ENCODE measurements at places on chromosomes 2 and 18.

DNA sequence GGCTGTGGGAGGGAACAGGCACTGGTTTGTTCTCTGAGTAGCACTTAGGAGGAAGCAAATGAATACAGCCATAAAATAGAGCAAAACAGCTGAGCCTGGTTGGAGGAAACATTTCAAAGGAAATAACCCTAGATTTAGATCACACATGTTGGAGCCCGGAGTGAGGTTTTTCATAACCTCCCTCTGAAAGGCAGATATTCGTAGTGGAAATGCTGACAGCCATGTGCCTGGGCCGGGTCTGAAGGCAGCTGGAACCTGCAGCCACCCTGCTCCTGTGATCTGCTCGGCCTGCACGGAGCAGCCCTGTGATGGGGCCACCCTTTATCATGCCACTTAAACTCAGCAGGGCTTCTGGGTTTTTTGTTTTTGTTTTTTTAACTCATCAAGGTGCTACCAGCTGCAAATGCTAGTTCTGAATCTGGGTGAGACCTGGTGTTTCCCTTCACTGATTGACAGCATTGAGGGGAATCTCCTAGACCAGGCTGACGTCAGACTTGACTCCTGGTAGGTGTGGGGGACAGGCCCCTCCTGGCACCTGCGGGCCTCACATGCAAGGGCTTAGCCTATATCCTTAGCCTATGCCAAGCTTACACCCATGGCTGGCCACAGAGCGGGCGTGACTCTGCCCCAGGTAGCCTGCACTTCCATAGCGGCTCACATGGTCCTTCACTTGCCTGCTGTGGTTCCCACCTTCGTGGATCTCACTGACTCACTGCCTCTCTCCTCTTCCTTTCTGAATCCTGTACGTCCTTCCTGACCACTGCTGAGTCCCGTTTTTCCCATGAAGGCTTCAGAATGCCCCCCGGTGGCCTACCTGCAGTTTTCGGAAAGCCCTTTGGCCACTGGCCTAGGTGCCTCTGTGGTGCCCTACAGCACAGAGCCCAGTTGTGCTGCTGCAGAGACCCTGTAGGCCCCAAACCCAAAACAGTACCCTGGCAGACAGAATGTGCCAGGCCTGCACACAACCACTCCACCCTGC is 217.3 kb downstream of the SEPTIN10 start:
- no peak for DNase-seq

DNA sequence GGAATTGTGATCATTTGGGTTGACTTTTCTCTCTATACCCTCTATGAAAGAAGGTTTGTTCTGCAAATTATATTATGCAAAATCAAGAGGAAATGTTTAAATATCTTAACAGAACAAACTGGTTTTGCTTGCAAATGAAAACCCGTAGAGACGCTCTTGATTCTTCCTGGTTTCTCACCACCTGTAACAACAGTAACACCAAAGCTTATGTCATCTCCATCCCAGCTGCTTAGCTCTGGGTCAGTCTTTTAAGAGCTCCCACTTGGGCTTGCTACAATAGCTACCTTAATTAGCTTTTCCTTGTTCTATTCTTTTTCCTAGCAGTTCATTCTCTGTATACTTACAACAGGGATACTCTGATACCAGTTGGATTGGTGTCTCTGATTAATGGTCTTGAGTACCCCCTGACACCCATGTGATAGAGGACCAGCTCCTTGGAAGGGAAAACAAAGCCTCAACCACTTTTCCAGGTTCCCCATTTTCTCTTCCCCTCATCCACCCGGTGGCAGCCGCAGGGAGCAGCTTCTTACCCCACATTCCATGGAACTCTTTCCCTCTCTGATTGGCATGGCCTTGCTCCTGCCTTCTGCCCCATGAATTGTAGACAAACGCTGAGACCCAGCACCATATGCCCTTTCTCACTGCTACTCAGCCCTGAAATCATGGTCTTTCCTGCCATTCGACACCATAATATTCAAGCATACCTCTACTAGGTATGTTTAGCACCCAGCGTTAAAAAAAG is 27.7 kb downstream of the TMEM182 start:
- no peak for DNase-seq

GRCh38 chr2:215845839-215846586 is 167.3 kb downstream of the MREG start:
- DNase-seq, result no peak

DNA sequence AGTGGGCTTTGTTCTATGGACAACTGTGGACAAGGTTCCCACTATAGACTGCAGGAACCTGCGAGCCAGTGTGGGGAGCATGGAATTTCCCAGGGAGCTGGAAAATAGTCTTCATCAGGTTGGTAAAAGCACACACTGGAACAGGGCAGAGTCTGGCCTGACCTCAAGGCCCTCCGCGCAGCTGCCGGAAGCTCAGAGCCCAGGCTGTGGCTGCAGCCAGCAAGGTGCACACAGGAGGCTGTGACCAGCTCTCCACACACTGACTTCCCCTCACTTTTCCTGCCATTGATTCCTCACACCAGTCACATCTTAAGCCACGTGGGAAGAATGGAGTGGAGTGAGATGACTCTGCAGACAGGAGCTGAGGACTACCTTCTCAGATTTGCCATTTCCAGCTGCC is 19.1 kb downstream of the MAL start:
- no peak for DNase-seq

- no peak for DNase-seq
These were observed 131.3 kb downstream of the DDX1 start for GRCh38 chr2:15722980-15723379.

DNA sequence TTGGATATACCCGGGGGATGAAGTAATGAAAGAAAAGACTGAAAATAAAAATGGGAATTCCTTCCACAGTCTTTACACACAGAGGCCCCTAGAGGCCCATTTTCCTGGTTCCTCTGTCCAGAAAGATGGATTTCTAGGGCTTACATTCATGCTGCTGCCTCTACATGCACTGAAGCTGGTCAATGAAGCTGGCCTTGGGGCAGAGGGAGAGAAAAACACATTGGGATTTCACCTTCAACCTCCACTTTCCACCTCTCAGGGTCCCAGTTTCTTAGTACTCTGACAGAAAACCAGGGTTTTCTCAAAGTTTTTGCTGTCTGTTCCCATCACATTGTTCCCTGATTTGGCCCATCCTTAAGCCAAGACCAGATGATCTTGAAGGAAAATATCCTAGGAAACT is 154.6 kb upstream of the ZSWIM2 start:
- no peak for DNase-seq

DNA sequence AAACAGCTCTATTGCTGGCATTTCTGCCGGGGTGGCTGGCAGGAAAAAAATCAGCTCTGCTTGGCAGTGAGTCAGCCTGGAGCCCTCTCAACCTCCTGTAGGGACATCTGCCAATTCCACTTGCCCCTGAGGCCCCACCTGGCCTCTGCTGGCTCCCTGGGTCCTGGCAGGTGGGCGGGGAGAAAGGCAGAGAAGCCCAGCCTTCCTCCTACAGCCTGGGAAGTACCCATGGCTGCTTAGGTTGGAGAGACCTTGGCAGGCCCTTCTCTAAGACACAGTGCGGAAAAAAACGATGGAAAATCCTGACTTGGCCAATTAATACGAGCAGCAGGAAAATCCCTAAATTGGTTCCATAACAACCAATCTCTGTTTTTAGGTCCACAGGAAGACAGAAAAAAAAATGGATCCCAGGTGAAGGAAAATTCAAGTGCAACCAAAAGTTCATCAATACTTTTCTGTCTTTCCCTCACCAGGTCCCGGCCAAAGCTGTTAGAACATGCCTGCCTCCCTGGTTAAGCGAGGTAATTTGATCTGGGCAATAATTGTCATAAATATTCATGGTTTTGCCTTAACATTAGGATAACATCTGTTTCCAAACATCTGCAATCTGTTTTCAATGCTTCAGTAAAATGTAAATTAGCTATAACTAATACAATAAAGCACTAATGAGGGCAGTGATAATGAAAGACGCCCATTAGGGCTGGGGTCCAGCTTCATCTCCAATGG is 245.9 kb downstream of the TFCP2L1 start:
- DNase-seq, result no peak

Data from stimulated activated CD4-positive, alpha-beta T cell treated with anti-CD3 and anti-CD28 coated beads, Interleukin-12 subunit alpha, Interleukin-12 subunit beta, amount 100 ng/mL, for 48 hours (primary cell).